ENCODE measurements at places on chromosomes 6 and 20.

GRCh38 chr20:37381621-37382471 lies 35.9 kb downstream of the SRC start:
- DNase-seq = no peak

GRCh38 chr20:19888269-19888671 lies 128.9 kb upstream of the NAA20 start:
- no peak for DNase-seq

- DNase-seq = peak; percentile 88
Observed at GRCh38 chr20:51345601-51346101, 196.9 kb downstream of the NFATC2 start.

- peak; percentile 83 for DNase-seq
Observed at GRCh38 chr6:2952557-2953095, 18.7 kb downstream of the SERPINB6 start.

- no peak for DNase-seq
Observed at GRCh38 chr20:38651154-38651553, 49.5 kb downstream of the ARHGAP40 start.

GRCh38 chr6:7895125-7895423 lies 15.5 kb downstream of the TXNDC5 start:
- no peak for DNase-seq

- peak; percentile 33 for DNase-seq
Observed at GRCh38 chr6:169096388-169096787, 157.3 kb downstream of the THBS2 start.

DNA sequence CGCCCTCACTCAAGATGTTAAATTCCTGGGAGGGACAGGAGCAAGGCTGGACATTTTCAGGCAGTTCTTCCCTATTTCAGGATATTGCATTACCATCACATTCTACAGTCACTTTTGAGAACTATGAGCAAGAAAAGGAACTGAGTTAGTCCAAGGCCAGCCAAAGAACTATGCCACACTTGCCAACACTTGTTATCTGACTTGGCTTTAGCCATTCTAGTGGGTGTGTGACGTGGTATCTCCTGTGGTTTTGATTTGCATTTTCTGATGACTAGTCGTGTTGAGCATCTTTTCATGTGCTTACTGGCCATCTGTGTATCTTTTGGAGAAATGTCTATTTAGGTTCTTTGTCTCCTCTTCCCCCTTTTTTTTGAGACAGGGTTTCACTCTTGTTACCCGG lies 12.0 kb downstream of the XRN2 start:
- peak; percentile 90 for DNase-seq

DNA sequence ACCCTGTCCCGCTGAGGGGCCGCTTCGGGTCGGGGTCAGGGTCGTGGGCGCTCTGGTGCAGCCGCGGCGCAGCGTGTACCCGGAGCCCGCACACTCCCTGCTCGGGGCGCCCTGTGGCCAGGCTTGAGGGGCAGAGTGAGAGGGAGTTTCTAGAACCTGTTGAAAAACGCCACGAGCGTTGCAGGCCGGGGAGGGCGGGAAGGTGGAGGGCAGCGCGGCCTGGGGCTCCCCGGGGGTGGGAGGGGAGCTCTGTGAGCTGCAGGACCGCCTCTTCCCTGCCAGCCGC lies 539 bp upstream of the BHLHE23 start:
- DNase-seq = no peak

GRCh38 chr6:73798592-73798991 lies 102.6 kb downstream of the CD109 start:
- DNase-seq = peak; percentile 98

DNA sequence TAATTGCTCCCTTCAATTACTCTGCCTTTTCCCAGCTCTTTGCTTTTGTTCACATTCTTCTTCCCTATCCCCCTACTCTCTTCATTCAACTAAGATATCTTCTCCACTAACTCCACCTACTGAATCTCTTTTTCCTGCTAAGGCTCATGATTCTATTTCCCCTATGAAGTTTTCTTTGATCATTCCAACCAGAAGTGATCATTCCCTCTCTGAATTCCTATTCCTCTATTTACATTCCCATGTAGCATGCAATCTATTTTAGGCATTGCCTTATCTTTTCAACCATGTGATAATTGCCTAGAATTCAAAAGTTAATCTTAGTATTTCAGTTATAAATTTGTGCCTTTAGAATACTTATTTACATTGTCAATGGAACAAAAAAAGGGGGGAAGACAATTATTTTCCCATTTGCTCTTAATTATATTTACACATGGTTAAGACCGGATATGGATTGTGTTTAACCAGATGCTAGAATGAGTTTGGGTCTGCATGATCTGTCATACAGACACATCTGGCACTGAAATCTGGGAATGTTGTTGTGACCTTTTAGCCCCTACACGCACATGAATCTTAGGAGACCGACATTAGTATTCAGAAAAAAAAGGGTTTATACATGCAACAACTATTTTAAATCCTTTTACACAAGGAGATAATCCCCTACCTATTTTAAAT lies 20.8 kb downstream of the MOXD1 start:
- no peak for DNase-seq

- no peak for DNase-seq
Observed at GRCh38 chr20:33627577-33628216, 34.4 kb upstream of the C20orf144 start.

DNA sequence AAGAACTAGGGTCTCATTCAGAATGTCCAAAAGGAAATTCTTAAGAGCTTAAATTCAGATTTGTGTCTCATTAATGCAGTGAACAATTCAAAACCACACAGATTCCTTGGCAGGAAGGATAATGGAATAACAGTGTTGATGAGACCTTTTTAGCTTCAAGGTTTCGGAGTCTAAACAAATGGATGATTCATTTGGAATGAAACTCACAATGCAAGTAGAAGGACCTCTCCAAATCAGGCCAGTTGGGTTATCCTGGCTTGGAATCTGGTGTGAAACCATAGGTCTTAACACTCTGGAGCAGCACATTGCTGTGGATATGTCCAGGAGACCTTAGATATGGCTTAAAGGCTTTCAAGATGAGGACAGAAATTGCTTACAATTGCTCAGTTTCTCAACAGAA lies 44.9 kb downstream of the KCTD20 start:
- no peak for DNase-seq

DNA sequence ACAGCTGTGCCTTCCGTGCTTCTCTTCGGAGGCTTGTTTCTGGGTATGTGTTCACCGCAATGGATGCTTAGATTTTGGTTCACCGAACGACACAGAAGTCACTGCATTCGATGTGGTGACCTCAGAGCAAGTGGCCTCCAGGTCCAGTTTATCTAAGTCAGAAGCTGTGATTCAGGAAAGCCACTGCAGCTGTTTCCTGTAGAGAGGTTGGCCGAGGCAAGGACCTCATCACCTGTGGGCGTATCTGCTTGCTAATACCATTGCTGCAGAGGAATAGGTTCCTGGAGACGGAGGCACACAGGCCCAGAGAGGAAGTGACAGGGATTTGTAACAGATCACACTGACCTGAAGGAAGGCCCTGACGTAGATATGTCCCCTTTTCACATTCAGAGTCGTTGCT lies 82.7 kb downstream of the FARS2 start:
- DNase-seq = no peak

DNA sequence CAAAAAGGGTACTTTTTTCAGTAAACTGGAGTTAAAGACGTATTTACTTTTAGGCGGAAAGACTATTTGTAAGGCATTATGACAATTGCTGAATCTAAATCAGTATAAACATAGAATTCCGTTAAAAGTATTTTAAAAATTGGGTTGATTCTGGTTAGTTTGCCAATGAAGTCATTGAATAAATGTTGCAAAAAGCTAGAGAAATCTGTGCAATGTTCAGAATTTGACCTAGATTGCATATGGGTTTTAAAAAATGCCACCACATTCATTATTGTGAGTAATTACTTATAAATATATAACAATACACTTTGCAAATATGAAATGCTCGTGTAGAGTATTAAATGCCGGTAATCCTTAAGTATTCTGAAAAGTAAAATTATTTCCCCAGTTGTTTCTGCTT lies 116.5 kb upstream of the EEF1E1 start:
- DNase-seq = no peak

DNA sequence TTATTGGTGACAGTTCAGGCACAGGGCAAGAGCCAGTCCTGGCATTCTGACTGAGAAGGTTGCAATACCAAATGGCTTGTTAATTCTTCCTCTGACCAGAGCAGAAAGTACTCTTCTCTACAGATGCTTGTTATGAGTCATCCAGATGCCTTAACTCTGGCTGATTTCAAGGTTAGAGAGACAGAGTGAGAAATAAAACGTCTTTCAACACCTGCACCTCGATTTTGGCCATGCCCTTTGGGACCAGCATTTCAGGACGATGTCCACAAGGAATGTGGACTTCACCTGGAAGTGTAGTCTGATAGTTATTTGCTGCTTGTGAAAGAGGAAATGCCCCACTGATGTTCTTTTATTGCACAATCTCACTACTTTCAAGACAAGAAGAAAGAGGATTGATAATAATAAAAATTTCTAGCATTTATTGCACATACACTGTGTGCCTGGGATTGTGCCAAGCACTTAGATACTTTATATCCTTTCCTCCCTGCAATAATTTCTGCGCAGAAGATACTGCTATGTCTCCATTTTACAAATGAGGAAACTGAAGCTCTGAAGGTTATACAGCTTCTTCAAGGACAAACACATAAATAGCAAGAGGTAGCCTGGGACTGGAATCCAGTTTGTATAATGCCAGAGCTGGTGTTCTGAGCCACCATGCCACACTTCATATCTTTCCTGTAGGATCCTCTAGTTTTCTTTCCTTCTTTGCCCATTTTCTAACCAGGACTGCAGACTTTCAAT lies 33.5 kb upstream of the MCM3 start:
- DNase-seq = peak; percentile 64

DNA sequence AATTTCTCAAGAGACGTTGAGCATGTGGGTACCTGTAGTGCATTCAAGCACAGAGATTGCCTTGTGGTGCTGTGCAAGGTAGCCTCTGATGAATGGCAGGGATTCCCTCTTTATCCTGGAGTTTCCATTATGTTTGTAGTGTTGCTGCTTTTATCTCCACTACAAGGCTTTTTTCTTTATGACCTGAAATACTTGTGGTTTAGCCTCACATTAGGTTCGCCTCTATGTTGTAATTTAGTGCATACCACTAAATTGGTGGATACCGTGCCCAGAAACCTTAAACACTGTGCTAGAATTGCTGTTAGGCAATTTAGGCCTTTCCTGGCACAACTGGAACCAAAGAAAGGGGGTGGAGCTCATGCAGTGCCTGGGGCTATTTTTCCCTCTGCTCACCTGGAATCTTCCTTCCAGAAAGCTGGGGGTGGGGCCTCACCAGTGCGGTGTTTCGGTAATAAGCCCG lies 76.8 kb downstream of the NCOA7 start:
- peak; percentile 72 for DNase-seq

DNA sequence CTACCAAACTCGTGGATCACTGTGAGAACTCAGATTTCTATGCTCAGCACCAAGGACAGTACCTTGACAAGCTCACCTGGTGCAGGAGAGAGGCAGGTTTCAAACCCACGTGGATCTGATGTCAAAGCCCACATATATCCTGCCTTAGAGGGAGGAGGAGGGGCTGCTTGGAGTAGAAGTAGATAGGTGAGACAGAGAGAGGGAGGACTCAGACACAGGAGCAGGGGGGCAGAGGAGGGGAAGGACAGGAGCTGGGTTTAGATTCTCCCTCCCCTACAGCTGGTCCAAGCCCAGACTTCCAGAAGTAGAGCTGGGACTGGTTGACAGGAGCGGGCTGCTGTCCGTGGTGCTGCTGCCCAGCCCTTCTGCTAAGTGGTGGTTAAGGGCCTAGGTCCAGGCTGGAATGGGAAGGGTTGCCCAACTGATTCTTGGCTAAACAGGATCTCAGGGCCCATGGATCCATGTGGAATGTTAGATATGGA lies 77.5 kb downstream of the CDH22 start:
- DNase-seq = peak; percentile 30

GRCh38 chr6:12916006-12916405 lies 199.4 kb downstream of the PHACTR1 start:
- DNase-seq = no peak

DNA sequence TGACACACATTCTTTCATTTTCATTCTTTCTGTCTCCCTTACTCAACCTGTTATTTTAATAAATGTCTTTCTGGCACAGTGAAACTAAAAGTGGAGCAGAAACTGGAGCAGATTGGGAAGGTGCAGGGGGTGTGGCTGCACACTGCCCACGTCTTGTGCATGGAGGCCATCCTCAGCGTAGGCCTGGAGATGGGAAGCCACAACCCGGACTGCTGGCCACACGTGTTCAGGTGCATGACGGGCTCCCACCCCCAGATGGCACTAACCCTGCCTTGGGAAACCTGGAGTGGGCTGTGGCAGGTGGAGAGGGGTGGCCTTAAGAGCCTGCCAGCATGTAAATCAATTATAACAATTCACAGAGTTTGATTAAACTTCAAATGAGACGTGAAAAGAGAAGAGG lies 71.4 kb upstream of the PBOV1 start:
- DNase-seq = no peak
